ENCODE measurements at places on chromosomes 7 and 10.

- no peak for DNase-seq
Measured at GRCh38 chr10:42645103-42645502, 6.7 kb upstream of the ZNF33B start.

DNA sequence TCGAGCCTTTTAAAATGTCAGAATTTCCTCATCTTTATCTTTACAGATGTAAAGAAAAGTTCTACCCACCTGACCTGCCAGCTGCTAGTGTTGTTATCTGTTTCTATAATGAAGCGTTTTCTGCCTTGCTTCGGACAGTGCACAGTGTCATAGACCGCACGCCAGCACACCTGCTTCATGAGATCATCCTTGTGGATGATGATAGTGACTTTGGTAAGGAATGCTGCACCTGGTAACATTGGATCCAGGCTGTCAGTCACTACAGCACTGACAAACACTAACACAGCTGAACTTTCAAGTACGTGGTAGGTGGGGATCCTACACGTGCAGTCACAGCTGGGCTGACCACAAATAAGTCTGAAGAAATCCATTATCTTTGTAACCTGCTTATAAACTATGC is 77.6 kb downstream of the GALNT11 start:
- DNase-seq, result no peak

DNA sequence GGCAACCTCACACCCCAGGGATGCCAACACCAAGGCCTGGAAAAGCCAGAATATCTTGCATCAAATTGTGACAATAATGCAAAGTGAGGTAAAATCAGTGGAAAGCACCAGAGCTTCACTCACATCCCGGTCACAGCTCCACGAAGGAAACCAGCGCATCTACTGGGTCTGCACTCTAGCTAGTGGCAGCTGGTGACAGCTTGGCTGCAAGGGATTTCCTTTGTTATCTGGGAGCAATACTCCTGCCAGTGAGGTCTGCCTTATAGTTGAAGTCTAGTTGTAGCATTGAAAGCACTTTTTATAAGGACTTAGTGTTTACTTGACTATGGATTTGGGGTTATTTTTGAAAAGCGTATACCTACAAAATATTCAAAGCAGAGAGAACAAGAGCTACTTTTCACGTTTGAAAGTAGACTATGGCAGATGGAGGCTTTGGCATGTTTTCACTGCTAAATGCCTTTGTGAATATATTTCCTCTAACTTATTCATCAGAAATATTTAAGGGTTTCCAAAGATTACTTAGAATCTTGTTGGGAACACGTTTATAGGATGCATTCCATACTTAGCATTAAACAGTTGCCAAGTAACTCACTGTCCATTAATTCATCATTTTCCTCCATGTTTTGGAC is 26.1 kb downstream of the WDFY4 start:
- DNase-seq, result no peak

DNA sequence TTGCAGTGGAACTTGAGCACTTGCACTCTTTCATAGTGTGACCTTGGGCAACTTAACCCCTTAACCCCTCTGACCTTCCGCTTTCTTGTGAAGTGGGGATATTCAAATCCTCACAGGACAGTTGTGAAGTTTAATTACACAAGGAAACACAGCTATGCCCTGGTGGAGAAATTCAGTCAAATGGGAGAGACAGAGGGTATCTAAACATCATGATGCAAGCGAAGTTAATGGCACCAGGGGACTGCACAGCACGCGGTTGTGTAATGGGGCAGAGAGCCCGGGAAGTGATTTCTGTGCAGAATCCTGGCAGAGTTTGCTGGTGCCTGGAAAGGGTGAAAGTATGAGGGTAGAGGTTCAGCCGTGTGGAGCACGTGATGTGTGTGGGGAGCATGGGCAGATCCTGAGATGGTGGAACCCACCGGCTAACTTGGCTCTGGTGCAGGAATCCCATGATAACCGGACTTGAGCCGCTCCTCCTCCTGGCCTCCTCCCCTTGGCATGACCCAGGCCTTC is 51.7 kb downstream of the SNX10 start:
- DNase-seq, result no peak
